Esophagus muscularis mucosa (tissue), 4 donors: ENCODE measurements at places on chromosomes 16 and 17. TPM values are rescaled to one million over a fixed set of nuclear protein-coding genes. Genes with fewer than 3 reads are reported as not detected.

Gene CDH8
- total RNA-seq = 0.42 TPM

Gene HOXB4
- total RNA-seq = 5.5 TPM

Gene MT4
- not detected for total RNA-seq

Gene NQO1
- total RNA-seq = 114 TPM

Gene MYH1
- total RNA-seq = not detected

- no peak for DNase-seq
Observed at GRCh38 chr16:17359788-17360390, 110.9 kb downstream of the XYLT1 start.

DNA sequence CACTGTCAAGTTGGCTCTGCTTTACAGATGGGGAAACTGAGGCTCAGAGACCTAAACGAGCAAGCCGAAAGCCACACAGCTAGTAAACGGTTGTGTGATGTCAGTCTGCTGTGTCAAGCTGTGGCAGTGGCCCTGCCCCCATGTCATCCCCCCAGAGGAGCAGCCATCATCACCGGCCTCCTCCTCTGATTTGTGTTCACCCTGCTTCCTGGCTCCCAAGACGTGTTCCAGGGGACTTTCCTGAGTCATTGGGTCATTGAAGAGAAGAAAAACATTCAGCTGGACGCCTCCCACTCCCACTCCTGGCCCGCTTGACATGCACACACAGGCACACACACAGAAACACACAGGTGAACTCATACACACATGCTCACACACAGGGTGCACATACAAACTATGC, 54.0 kb upstream of the CIBAR2 start:
- no peak for DNase-seq

DNA sequence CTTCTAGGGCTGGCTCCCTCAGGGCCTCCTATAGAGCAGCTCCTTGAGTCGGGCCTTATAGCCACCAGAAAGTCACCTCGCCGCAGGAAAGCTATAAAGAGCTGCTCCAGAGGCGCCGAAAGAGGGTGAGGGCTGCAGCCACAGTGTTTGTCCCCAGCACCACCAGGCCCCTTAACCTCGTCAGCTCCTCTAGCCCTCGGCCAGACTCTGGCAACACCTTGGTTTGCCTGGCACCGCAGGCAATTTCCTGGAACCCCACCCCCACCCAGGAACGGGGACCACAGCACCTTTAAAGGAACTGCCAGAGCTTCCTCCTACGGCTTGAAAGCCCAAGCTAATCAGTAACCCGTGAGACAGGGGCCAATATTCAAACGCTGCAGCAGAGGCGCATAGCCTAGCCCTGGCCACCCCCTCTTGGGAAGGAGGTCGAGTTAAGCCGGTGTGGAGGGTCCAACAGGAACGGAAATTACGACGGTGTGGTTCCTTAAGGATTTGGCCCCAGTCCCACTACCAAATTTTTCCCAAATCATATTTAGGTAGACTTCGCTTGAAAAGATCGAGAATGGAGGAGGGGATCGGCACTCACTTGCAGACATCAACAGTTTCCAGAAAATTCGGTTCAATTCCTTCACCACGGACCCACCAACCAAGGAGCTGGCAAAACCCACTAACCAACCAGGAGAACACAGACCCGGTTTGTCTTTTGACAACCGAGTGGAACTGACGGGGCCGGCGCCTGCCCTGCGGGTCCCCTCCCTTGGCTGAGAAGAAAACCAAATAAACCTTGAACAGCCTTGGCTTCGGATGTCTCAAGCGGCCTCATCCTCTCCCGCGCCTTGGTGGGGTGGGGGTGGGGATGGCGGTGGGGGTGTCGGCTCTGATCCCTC, 3.0 kb downstream of the HOXB6 start:
- DNase-seq = no peak

- DNase-seq = no peak
Observed at GRCh38 chr17:63700528-63701455, 867 bp upstream of the LIMD2 start.

GRCh38 chr17:37708008-37708615, 36.7 kb downstream of the HNF1B start:
- no peak for DNase-seq

GRCh38 chr16:69925311-69925710, 25.8 kb upstream of the CLEC18A start:
- no peak for DNase-seq

DNA sequence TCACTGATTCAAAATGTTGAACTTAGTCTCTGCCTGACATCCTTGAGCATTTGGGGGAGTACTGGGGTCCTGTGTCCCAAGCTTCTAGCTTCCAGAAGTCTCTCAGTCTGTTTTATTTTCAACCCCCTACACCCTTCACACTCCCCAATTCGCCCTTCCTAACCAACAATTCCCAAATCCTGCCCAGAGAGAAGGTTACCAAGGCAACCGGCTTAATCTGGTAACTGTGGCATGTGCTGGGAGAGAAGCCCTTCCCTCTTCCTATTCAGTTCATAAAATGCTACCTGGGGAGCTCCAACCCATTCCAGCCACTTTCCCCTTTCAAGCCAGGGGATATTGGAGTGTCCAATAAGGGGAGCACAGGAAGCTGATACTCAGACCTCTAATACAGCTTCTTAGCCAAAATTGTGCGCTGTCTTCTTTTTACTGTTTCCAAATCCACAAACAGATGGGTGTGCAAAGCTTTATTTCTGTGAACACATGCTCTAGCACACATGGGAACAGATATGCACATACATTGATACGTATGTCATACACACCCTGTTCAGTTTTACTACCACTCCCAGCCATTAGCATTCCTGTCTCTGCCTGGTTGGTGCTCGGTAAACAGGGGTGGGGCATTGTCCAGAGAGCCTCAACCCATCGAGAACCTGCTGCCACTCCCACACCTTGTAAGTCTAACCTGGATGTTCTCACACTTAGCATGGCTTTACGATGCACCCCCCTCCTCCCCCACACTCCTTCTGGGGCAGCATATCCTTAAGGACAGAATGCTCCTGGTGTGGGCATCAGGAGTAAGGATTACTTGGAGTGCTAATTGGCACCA, 1.1 kb upstream of the RAPGEFL1 start:
- DNase-seq = no peak

DNA sequence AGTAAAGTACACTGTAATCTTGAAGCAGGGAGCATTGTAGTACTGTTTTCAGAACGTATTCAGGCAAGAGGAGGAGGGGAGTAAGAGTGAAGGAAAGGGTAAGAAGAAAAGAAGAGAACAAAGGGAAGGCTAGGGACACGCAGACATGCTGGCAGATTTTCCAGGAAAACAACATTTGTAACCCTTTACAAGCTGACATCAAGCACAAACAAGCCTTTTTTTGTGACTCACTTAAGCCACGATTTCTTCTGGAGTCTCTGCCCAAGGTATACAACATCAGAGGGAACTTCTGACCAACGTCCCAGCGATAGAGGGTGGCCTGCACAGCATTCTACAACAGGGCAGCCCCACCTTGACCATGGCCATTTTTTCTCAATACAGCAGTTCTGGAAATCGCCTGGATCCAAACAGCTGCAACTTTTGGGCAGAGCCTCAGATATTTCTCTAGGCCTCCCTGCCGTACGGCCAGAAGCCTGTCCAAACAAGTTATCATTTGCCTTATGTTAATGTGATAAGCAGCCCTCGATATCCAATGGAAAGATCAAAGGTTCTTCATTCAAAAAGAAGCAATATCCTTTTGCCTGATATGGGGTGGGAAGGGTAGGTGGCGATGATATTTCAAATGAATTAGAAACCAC, 247.3 kb downstream of the ZFHX3 start:
- no peak for DNase-seq

- DNase-seq = no peak
Observed at GRCh38 chr17:78072961-78073360, 55.6 kb downstream of the TMC6 start.

DNA sequence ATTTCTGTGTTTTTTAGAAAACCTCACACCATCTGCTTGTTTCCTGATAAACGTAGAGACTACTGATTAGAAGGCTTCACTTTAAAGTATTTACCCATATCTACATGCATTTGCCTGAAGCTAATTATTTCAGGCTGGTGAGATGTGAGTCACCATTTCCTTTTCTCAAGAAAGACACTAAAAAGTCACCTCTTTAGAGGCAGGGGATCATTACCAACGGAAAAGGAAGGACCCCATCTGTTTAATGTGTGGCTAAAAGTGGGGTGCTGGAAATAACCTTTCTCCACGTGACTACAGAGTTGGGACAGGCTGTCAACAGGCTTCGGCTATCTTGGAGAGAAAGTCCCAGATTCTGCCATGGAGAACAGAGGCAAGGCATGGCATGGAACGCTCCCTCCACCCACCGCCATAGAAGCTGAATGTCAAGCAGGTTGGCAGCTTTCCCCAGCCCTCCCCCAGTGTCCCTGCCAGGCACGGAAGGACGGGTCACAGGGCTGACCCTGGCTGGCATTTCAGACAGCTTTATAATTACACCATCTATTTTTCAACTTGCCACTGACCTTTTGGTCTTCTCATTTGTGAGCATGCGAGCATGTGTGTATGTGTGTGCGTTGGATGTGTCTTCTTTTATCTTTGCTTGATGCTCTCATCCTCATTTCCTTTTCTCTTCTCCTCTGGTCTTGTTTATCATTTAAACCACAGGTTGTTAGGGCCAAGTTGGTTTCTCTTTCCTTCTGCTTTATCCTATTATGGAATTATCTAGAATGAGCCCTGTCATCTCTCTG, 157.0 kb downstream of the CPPED1 start:
- DNase-seq = no peak

DNA sequence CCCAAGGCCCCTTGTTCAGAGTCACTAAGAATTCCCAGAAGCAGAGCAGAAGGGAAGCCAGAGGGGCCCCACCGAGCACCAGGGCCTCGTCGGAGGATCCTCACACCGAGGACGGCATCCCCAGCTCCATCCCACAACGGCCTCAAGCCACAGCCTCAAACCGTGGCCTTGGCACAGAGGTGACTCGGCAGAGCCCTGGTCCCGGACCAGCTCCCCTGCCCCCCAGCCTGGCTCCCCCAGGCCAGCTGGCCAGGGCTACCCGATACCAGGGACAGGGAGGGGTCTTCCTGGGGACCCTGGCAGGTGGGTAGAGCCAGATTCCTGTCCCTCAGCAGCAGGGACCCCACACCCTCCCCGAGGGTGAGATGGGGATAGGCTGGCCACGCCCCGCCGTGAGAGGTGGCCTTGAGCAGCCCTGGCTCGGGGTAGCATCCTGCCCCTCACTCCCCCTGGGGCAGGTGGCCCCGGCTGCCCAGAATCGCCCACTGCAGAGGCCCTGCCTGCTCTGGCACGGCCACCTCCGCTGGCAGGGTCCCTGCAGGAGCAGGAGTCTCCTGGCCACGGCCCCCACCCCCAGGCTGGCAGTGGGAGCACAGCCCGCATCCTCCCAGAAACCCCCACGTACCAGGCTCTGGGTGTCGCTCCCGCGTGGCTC, 5.6 kb upstream of the PVALEF start:
- DNase-seq = no peak

DNA sequence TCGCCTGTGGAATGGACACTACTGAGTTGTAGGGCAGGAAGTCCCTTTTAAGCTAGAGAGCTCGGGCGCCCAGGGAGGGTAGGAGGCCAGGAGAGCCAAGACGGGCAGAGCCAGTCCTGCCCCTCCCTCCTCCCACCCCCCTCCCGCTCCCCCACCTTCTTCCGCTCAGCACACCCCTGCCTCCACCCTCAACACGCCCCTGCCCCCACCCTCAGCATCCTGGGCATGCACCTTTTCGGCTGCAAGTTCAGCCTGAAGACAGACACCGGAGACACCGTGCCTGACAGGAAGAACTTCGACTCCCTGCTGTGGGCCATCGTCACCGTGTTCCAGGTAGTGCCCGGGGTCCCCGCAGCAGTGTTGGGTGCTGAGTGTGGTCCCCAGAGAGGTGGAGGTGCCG, 18.3 kb downstream of the TPSG1 start:
- no peak for DNase-seq
